ENCODE measurements at places on chromosomes 3 and 15. TPM values are rescaled to one million over a fixed set of nuclear protein-coding genes. Genes with fewer than 3 reads are reported as not detected.

GRCh38 chr3:161567577-161568361 is 71.2 kb downstream of the OTOL1 start:
- DNase-seq: no peak

DNA sequence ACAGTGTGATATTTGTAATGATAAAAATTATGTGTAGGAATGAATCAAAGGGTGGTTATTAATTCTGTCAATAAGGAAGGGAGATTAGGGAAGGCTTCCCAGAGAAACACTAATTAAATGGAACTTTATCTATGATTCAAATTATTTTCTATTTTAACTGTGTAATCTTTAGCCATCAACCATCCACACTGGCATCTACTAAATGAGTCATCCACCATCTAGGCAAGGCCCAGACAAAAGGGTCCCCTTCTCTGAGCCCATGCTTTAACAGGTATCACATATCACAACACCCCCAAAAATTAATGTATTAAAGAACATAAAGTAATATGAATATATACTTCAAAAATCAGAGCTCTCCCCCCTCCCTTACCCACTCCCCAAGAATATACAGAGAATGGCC is 19.9 kb upstream of the TPM1 start:
- no peak for DNase-seq

- DNase-seq: no peak
These were observed 15.4 kb downstream of the HHLA2 start for GRCh38 chr3:108311797-108312196.

GRCh38 chr15:64921711-64922110 is 10.0 kb downstream of the ANKDD1A start:
- no peak for DNase-seq

GRCh38 chr3:72174890-72175289 is 389.9 kb upstream of the PROK2 start:
- no peak for DNase-seq

GRCh38 chr3:4006288-4006687 is 207.1 kb downstream of the LRRN1 start:
- DNase-seq: no peak

DNA sequence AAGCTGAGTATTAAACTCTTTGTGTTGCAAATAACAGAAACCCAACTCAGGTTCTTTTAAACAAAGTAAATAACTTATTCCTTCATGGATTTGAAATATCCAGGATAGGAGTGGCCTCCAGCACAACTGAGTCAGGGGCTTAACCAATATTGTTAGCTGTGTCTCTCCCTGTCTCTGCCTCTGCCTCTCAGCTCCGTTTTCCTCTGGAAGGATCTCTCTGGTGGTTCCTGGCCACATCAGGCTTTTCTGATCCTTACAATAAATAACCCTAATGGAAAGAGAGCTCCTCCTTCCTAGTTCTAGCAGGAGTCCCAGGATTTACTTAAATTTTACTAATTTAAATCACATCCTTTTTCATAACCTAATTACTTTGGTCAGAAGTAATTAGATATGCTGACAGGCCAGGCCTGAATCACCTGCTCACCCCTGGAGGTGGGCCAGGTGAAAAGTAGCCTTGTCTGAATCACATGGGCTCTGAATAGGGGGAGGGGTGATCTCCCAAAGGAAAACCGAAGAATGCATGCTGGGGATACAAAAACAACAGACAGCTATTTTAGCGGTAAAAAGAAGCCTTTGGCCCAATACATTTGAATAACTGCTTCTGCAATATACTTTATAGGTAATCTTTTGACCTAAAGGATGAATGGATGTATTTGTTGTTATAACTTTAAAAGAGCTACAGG is 75.4 kb downstream of the REC114 start:
- DNase-seq: no peak

- peak; percentile 45 for DNase-seq
These were observed 8.6 kb upstream of the SST start for GRCh38 chr3:187678726-187679268.

GRCh38 chr3:135368781-135369180 is 573.7 kb downstream of the EPHB1 start:
- DNase-seq: no peak

- no peak for DNase-seq
These were observed 29.7 kb downstream of the DNASE1L3 start for GRCh38 chr3:58180940-58181587.

DNA sequence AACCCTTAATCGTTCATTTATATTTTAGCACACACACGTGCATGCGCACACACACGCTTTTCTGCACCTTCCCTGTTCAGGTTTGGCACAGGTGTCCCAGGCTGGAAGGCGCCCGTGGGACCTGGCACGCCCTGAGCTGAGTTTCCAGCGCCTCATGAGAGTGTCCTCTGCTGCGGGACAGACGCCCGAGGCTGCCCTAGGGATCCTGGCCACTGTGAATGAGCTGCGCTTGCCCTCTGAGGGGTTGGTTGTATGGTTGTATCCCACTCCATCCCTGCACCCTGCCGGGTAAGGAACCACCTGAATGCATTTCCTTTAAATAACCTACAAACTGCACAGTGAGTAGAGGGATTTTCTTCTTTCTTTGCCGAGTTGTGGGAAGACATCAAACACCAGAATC is 12.2 kb upstream of the MEX3B start:
- no peak for DNase-seq

DNA sequence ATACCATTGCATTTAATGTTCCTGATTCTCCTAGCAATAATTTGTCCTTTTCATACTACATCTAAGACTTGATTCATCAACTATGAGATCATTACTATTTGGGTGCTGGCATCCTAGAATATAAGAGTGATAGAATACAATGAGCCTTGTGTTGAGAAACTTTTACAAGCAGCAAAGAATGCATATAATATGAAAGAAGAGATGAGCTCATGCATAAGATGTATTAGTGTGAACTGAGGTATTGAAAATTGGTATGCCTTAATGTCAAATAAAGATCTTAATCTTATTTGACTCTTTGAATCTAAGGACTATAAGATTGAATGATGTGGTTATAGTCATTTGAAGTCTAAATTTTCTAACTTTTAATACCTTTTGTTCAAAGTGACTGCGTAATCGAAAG is 220.0 kb upstream of the ARHGEF26 start:
- DNase-seq: no peak

DNA sequence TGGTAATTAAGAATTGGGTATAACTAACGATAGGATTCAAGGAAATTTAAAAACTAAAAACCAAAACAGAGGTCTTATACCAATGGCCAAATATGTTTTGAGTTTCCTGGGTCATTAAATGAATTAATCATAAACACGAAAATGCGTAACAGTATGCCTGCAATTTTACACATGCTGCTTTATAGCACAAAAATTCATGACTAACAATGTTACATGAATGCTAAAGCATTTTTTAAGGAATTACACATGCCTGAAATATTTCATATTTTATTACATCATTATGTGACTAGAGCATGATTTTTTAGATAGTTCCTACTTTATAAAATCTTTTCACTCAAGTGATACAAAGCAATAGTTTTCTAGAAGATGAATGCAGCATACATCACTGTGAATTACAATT is 74.7 kb downstream of the ZNF148 start:
- DNase-seq: no peak

DNA sequence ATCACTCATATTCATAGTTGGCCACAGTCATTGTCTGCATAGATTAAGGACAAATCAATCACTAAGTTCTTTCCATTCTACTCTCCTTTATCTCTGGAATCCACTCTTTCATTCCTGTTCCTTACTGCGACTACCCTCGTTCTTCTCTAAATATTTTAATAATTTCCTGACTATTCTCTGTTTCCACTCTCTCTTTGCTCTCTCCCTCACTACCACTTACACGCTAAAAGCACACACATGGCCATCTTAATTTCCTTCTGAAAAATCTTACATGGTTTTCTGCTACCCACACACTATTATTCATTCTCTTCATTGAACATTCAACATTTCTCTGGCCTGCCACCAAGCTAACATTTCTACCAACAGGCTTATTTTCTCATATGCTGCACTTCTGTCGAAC is 279.6 kb upstream of the PLSCR5 start:
- DNase-seq: no peak

DNA sequence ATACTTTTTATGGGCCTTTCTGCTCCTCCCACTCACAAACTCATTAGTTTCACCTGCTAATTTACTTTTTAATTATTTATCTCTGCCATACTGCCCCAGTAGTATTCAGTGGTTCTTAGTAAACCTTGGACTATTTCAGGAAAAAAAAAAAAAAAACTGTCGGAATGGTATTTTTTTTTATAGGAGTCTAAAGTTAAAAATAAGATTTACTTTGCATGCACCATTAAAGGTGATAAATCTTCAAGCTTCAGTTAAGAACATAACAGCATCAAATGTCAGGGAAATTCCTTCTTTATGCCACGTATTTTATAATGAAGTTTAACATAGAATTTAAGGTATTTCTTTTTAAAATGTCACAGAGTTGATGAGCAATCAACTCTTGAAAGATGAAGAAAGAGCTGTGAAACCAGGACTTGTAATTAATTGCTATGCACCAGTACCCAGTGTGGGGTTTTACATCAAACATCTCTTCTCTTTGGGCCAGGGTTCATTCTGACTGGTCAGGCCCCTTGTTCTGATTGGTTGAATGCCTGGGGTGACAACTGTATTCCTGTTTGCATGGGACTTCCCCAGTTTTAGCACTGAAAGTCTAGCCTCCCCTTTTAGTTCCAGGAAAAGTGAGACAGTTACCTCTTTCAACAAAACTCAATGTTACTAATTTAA is 40.3 kb upstream of the PTPRG start:
- DNase-seq: no peak

GRCh38 chr3:148379763-148380382 is 317.8 kb upstream of the AGTR1 start:
- peak; percentile 26 for DNase-seq

DNA sequence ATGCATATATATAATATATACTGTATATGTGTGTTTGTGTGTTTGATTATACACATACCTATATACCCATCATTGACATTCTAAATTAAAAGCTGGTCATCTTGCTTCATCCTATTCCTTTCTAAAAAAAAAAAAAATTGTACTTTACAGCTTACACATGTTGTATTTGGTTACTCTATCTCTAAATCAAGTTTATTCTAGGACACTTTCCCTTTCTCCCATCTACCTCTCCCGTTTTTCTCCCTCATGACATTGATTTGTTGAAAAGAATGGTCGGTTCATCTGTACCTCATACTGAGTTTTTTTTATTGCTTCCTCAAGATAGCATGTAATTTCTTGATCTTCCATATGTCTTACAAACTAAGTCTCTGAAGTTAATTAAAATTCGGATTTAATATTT is 26.9 kb downstream of the GABPB1 start:
- DNase-seq: no peak

- no peak for DNase-seq
These were observed 64.7 kb upstream of the CCDC39 start for GRCh38 chr3:180743813-180744590.

Gene EIF4A2
- total RNA-seq: 424 TPM

Gene ACTC1
- 2.1 TPM for total RNA-seq

Gene UBA7
- 86.4 TPM for total RNA-seq

Gene C3orf85
- total RNA-seq: not detected

Gene CSTA
- total RNA-seq: not detected

Gene IL5RA
- total RNA-seq: not detected

Gene PIGX
- 16.6 TPM for total RNA-seq
